ENCODE measurements at places on chromosomes 3 and 15.

- no peak for DNase-seq
Observed at GRCh38 chr3:127614928-127615589, 13.9 kb upstream of the PODXL2 start.

GRCh38 chr15:54045397-54045796 lies 67.2 kb downstream of the UNC13C start:
- DNase-seq: no peak

DNA sequence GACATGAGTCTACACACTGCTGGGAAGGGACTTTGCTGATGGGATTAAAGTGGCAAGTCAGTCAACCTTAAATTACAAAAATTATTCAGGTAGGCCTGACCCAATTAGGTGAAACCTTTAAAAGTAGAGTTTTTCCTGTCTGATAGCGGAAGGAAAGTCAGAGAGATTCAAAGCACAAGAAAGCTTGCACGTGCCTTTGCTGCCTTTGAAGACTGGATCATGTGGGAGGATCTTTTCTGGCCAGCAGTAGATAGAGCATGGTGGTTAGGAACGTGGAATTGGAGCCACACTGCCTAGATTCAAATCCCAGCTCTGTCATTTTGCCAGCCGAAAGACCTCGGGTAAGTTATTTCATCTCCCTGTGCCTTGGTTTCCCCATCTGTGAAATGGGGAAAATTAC lies 265.8 kb upstream of the PROK2 start:
- DNase-seq: no peak

- no peak for DNase-seq
Observed at GRCh38 chr15:76932135-76932966, 802 bp downstream of the RCN2 start.

- DNase-seq: no peak
Observed at GRCh38 chr3:184656829-184657681, 54.8 kb downstream of the MAGEF1 start.

GRCh38 chr3:127680798-127681221 lies 8.1 kb downstream of the ABTB1 start:
- no peak for DNase-seq

DNA sequence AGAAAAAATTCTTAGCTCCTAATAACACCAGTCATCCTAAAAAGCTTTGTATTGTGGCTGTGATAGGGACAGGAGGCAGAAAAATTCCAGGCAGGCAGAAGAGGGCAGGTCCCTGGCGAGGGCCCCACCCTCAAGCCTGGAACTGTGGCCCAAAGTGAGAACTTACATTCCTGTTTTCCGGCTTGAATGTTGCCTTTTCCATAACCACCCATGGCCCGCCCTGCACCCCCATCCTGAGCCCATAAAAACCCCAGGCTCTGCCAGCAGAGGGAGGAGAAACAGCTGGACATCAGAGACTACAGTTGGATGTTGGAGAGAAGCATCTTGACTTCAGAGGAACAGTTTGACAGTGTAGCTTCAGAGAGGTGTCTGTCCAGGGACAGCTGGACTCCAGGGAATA lies 37.3 kb downstream of the SLCO2A1 start:
- DNase-seq: no peak

DNA sequence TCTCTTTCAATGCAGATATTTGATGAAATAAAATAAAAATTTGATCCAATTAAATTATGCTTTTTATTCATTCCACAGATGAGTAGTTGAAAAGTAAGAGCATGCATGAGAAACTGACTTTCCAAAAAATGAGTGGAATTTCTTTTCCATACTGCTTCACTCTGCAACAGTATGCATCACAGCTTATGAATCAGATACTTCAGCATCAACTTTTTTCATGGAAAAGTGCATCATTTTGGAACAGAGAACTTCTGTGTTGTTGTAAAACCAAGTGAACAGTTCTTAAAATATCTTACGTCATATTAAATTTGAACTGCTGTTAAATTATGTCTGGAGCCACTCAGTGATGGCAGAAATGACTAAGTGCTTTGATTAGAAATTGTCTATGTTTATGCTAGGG lies 16.7 kb upstream of the SLC7A14 start:
- DNase-seq: no peak

DNA sequence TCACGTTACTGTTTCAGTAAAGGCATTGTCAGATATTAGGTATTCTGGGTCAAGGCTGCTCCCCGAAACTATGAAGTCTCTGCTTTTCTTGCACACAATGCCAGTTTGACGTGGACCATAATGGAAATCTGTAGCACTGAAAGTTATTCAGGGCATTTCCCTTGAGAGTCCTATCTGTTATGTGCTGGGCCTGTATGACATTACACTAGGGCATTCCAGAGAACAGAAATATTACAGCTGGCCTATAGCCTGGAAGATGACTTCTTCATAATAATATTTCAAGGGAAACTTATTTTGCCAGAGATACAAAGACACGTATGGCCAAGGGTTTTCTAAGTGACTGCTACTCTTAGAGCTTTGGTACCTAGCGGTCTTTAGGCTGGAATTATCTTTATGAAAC lies 613.6 kb upstream of the CBLB start:
- no peak for DNase-seq

- DNase-seq: no peak
Observed at GRCh38 chr3:37475435-37475834, 301.1 kb upstream of the LRRFIP2 start.

Data from HuH-7.5 (cell line).